Skeletal muscle cell (primary cell): ENCODE measurements at places on chromosomes 13 and 19.

GRCh38 chr19:2015608-2015950, at the start of gene BTBD2:
BTBD2 (minus strand) TSS chr19:2015714; CDS start chr19:2015703, 11 bp downstream.
- DNase-seq: peak; percentile 72

DNA sequence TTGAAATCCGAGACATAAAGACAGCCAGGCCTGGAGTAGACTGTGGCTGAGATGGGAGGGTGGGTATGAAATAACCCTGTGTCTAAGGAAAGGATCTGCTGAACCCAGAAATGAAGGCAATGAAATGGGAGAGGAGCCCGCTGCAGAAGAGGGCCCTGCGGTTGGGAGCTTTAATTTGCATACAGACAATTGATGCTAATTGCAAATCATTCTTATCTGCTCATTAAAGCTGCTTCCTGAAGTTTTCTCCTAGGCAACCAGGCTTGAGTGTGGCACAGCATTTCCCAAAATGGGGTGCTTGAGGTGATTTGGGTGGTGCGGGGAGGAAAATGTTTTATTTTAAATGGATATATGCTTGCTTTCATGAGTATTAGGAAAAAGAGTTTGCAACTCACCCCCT, 55.4 kb downstream of the DPF1 start:
- DNase-seq: no peak

DNA sequence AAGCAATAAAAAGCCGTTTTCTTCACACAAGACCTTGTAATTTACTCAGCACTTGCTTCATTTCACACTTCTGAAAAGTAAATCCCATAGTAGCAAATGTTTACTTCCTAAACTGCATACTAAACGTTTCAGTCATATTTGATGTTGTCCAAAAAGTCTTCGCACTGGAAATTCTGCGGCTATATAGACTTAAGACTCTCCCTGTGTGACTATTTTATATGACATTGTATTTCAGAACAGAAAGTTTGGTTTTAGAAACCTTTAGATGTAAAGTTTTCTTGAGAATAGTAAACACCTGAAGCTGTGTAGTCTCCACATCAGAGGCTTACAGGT, 29.6 kb downstream of the ZAR1L start:
- DNase-seq: no peak

DNA sequence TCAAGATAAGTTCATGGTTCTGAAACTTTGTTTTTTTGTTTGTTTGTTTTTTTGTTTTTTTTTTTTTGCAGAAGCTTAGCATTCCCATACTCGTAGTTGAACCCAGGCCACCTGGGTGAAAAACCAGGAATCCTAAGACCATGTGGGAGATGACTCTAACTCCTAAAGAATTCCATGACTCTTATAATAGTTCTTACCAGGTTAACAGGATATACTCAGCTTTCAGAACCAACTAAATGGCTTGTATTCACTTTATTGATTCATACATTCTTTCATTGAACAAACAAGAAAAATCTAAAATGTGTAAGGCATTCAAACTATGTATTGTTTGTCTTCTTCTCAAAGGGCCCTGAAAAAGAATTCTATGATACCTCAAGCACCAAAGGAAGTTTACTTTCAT, 40.5 kb upstream of the KLF5 start:
- no peak for DNase-seq

GRCh38 chr19:35889370-35890112, 10.8 kb downstream of the NFKBID start:
- DNase-seq: no peak

GRCh38 chr19:19662871-19663255, 613 bp downstream of the ATP13A1 start:
- DNase-seq: no peak

DNA sequence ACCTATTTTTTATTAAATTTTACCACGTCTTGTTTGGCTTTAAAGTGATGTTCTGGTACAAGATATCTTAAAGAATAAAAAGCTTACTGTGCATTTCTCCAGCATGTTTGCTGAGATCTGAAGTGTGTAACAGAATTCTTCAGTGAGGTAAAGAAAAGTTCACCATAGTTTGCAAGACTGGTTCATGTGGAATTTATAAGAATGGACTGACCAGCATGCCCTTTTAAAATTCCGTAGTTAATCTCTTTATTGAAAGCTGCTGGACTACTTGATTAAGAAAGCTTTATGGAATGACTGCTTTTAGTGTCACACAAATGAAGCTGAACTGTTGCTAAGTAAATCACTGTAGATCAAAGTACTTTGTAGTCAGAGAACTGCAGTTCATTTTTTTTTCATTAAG, 119.2 kb downstream of the GPC6 start:
- no peak for DNase-seq

DNA sequence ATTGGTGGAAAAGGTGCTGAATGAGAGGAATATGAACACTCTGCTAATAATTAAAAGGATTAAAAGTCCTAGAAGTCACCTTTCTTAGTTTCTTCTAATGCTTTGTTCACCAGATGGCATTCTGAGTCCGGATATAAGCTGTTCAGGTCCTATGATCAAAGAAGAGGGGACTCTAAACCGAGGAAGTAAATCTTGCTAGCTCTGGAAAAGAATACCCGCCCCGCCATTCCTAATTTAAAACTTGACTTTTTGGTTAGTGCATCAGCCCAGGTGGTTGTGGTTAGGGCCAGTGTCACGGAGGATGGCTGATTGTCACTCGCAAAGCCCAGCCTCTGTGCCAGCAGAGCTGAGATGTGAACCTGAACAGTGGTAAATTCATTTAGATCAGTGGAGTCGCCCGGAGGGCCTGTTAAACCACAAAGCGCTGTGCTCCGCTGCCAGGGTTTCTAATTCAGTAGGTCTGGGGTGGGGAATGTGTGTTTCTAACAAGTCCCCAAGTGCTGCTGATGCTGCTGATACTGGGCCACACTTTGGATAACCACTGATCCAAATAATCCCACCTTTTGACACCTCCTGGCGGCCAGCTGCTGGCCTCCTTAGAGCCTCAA, 425.4 kb downstream of the DCT start:
- DNase-seq: no peak

DNA sequence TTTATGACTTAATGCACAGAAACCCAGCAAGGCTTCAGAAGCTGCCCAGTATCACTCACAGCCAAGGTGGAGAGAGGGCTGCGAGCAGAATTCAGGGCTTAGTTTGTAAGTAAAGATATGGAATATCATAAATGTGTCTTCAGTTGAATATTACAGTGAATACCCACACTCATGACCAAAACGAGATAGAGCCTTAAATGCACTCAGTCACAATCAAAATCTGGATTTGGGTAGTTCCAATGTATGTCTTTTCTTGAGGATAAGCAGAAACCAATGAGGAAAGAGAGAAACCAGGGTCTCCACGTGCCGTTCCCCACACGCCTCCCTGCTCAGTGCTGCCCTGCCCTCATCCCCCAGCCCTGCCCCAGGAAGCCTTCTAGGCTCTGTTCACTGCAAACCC, 94.9 kb downstream of the ZIC5 start:
- no peak for DNase-seq
